Small intestine (tissue), 16 donors: ENCODE measurements at places on chromosomes 3 and 15. TPM values are rescaled to one million over a fixed set of nuclear protein-coding genes. Genes with fewer than 3 reads are reported as not detected.

DNA sequence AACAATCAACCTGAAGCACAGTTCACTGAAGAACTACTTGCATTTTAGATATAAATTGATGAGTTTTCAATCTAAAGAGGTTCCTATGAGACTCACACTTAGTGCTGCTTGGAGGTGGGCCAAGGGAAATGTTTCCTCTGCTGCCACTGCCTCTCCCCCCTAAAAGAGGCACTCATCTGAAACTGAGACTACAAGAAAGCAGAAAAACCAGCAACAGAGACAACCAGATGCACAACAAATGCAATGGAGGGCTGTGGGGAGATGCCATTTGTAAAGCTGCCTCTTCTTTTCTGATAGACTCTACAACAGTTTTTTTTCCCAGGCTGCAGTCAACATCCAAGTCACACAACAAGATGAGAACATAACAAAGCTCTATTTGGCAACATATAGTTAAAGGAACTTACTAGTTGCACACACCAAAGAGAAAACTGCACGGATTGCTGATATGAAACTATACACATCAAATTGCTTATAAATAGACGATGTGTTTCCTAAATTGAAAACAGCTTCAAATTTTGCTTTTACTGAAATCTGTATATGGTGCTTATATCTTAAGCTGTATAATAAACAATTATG, 11.0 kb downstream of the TSPAN3 start:
- peaks cover 16% of the 10 kb centered on the region for H3K4me1 ChIP-seq
- H3K36me3 ChIP-seq = peaks cover 5% of the 10 kb centered on the region
- H3K27me3 ChIP-seq = no peaks in the 10 kb centered on the region
- H3K4me3 ChIP-seq = no peak overlapping the region

- peaks cover 3% of the 10 kb centered on the region for H3K4me1 ChIP-seq
- peak overlapping the region; percentile 87 for H3K4me3 ChIP-seq
- no peak for DNase-seq
Measured at GRCh38 chr3:120093119-120093910, 932 bp downstream of the GSK3B start.

GRCh38 chr3:106276755-106277612, 408.2 kb upstream of the CBLB start:
- no peak overlapping the region for H3K4me3 ChIP-seq
- H3K27me3 ChIP-seq = no peaks in the 10 kb centered on the region
- no peaks in the 10 kb centered on the region for H3K4me1 ChIP-seq

MEIS2 gene
- 11.8 TPM for polyA plus RNA-seq

CLDN1 gene
- polyA plus RNA-seq = 1.3 TPM

CD80 gene
- 0.27 TPM for polyA plus RNA-seq

- no peak overlapping the region for H3K4me3 ChIP-seq
- H3K36me3 ChIP-seq = no peaks in the 10 kb centered on the region
- DNase-seq = no peak
- H3K4me1 ChIP-seq = peaks cover 3% of the 10 kb centered on the region
- H3K27me3 ChIP-seq = no peaks in the 10 kb centered on the region
- H3K27ac ChIP-seq = no peak overlapping the region
Measured at GRCh38 chr3:25888892-25889524, 99.1 kb downstream of the OXSM start.

- no peak overlapping the region for H3K4me3 ChIP-seq
- no peak for DNase-seq
- no peaks in the 10 kb centered on the region for H3K4me1 ChIP-seq
Measured at GRCh38 chr3:30676424-30677346, 70.3 kb downstream of the TGFBR2 start.

OR5K2 gene
- not detected for polyA plus RNA-seq

GNB4 gene
- polyA plus RNA-seq = 0.67 TPM

DNA sequence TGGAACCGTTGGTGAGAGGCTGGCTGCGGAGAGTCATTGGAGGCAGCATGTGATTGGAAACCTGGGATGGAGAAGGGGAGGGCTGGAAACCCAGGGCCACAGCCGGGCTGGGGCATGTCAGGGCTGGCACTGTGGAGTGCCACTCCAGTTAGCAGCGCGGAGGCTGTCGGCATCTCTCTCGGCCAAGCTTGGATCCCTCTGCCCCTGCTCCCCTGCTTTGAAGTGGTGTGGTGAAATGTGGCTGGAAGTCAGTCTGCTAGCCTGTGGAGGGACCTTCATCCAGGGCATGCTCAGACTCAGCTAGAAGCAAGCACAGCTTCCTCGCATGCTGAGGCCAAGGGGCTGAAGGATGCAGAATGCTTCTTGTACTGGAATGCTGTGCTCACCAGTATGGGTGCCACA, 13.5 kb downstream of the SLCO3A1 start:
- no peak for DNase-seq
- H3K4me3 ChIP-seq = no peak overlapping the region
- no peak overlapping the region for H3K27ac ChIP-seq

GRCh38 chr3:53170325-53171063, 9.5 kb downstream of the PRKCD start:
- peak; percentile 89 for DNase-seq
- no peak overlapping the region for H3K4me3 ChIP-seq
- peaks cover 94% of the 10 kb centered on the region for H3K36me3 ChIP-seq
- H3K27ac ChIP-seq = peak overlapping the region; percentile 64
- peaks cover 25% of the 10 kb centered on the region for H3K4me1 ChIP-seq
- H3K27me3 ChIP-seq = no peaks in the 10 kb centered on the region

DNA sequence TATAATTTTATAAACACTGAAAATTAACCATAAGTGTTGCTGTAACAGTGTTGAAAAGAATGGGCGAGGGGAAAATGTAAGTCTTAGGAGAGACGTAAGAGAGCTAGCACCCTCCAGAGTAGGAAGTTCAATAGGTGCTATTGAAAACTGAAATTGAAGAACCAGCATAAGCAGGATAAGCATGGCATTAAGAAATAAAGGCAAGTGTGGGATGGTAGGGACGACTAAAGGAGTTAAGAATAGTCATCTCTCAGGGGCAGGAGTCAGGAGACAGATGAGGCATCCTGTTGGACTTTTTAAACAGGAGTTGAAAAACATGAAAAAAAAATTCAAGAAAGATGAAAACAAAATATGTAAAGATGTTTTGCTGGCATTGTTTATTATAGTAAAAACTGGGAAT, 43.5 kb downstream of the ABHD2 start:
- no peak for DNase-seq
- H3K27ac ChIP-seq = peak overlapping the region; percentile 48
- H3K4me3 ChIP-seq = no peak overlapping the region
- H3K36me3 ChIP-seq = peaks cover 2% of the 10 kb centered on the region
- no peaks in the 10 kb centered on the region for H3K27me3 ChIP-seq
- peaks cover 7% of the 10 kb centered on the region for H3K4me1 ChIP-seq

SCAMP5 gene
- polyA plus RNA-seq = 39.5 TPM

DNA sequence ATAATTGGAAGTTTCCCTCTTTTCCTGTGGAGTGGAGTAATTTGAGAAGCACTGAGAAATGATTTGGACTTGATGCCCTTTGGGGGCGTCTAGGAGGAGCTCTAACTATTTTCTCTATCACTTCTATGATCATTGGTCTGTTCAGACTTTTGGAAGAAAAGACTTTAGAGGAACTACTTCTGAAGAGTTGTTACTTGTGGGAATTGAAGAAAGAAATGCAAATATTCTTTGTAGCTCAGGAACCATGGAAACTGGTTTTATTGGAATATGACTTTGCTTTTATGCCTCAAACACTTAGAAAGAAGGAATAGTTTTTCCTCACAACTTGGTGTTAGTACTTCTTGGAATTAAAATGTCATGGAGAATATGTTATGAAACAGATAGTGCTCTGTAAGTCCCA, 122.0 kb upstream of the ALDH1A3 start:
- H3K4me3 ChIP-seq = no peak overlapping the region
- H3K36me3 ChIP-seq = no peaks in the 10 kb centered on the region
- no peaks in the 10 kb centered on the region for H3K4me1 ChIP-seq
- DNase-seq = no peak

DNA sequence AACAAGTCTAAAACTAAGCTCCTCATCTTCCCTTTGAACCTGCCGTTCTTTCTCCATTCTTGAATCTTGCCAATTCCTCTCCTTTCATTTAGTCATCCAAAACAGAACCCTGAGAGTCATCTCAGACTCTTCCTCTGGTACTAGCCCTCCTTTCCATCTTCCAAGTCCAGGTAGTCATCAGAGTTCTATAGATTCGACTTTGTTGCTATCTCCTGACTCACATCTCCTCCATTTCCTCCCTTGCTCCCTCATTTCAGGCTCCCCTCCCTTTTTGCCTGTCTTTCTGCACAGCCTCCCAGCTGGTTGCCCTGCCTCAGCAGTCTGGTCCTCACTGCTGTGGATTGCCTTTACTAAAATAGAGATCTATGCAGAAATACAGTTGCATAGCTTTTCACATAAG, 4.7 kb downstream of the ATG7 start:
- H3K4me1 ChIP-seq = no peaks in the 10 kb centered on the region
- H3K27ac ChIP-seq = no peak overlapping the region
- H3K36me3 ChIP-seq = no peaks in the 10 kb centered on the region
- no peak overlapping the region for H3K4me3 ChIP-seq
- no peak for DNase-seq

EIF4E3 gene
- 8.1 TPM for polyA plus RNA-seq

EAF2 gene
- 4.9 TPM for polyA plus RNA-seq

GRCh38 chr3:12005951-12006625, 1.9 kb downstream of the SYN2 start:
- H3K4me1 ChIP-seq = no peaks in the 10 kb centered on the region
- DNase-seq = no peak
- no peak overlapping the region for H3K27ac ChIP-seq
- H3K36me3 ChIP-seq = no peaks in the 10 kb centered on the region
- H3K4me3 ChIP-seq = no peak overlapping the region

SEMA3F gene
- polyA plus RNA-seq = 3.0 TPM

DPPA4 gene
- 0.04 TPM for polyA plus RNA-seq

- H3K4me3 ChIP-seq = no peak overlapping the region
- H3K36me3 ChIP-seq = peaks cover 7% of the 10 kb centered on the region
- H3K27ac ChIP-seq = no peak overlapping the region
- no peaks in the 10 kb centered on the region for H3K27me3 ChIP-seq
- H3K4me1 ChIP-seq = peaks cover 2% of the 10 kb centered on the region
Measured at GRCh38 chr3:146142757-146143156, 18.2 kb downstream of the PLOD2 start.

- H3K36me3 ChIP-seq = no peaks in the 10 kb centered on the region
- H3K4me3 ChIP-seq = no peak overlapping the region
- no peak for DNase-seq
- peaks cover 3% of the 10 kb centered on the region for H3K27me3 ChIP-seq
- H3K4me1 ChIP-seq = no peaks in the 10 kb centered on the region
Measured at GRCh38 chr3:48394391-48394790, 22.4 kb downstream of the FBXW12 start.

- no peaks in the 10 kb centered on the region for H3K36me3 ChIP-seq
- H3K27me3 ChIP-seq = peaks cover 12% of the 10 kb centered on the region
- DNase-seq = no peak
- no peaks in the 10 kb centered on the region for H3K4me1 ChIP-seq
- no peak overlapping the region for H3K27ac ChIP-seq
Measured at GRCh38 chr3:13662238-13662847, 113.4 kb downstream of the FBLN2 start.

- no peaks in the 10 kb centered on the region for H3K36me3 ChIP-seq
- H3K4me1 ChIP-seq = no peaks in the 10 kb centered on the region
- H3K4me3 ChIP-seq = no peak overlapping the region
- DNase-seq = peak; percentile 42
- peak overlapping the region; percentile 91 for H3K27ac ChIP-seq
Measured at GRCh38 chr15:33068007-33068481, 126.5 kb downstream of the FMN1 start.

- H3K4me3 ChIP-seq = no peak overlapping the region
- peaks cover 9% of the 10 kb centered on the region for H3K36me3 ChIP-seq
- peaks cover 6% of the 10 kb centered on the region for H3K4me1 ChIP-seq
- H3K27me3 ChIP-seq = peaks cover 3% of the 10 kb centered on the region
- H3K27ac ChIP-seq = peak overlapping the region; percentile 93
Measured at GRCh38 chr3:53843195-53844177, 2.7 kb downstream of the CHDH start.

- H3K36me3 ChIP-seq = no peaks in the 10 kb centered on the region
- H3K4me1 ChIP-seq = no peaks in the 10 kb centered on the region
- H3K4me3 ChIP-seq = no peak overlapping the region
- no peaks in the 10 kb centered on the region for H3K27me3 ChIP-seq
- no peak overlapping the region for H3K27ac ChIP-seq
- DNase-seq = peak; percentile 71
Measured at GRCh38 chr3:42288385-42288784, 22.4 kb upstream of the CCK start.
